Stimulated activated CD8-positive, alpha-beta memory T cell treated with anti-CD3 and anti-CD28 coated beads, Interleukin-15, amount 100 ng/mL, for 24 hours (primary cell): ENCODE measurements at places on chromosomes 3 and 15.

- no peak for DNase-seq
Observed at GRCh38 chr15:93159930-93160329, 70.9 kb upstream of the RGMA start.

- DNase-seq = no peak
Observed at GRCh38 chr3:13217736-13218540, 144.7 kb upstream of the IQSEC1 start.

GRCh38 chr3:29852767-29853166 lies 571.9 kb downstream of the RBMS3 start:
- no peak for DNase-seq

- no peak for DNase-seq
Observed at GRCh38 chr15:76285241-76285825, 25.9 kb downstream of the ETFA start.

- no peak for DNase-seq
Observed at GRCh38 chr15:56082263-56082761, 88.9 kb upstream of the NEDD4 start.

DNA sequence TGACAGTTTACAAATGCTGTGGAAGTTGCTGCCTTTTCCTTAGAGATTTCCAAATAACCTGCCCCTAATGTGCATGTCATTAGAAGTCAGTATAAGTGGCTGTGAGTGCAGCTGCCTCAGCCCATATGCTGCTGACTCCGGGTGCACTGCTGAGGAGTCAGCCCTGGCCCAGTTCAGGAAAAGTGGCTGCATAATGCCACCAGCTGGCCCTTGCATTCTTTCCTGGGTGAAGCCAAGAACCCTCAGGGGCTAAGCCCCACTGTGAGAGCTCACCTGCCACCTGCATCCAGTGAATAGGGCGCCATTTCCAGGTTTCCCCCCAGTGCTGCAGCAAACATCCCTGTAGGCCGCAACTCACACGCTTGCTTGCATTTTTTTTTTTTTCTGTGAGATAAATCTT lies 139.9 kb downstream of the TJP1 start:
- no peak for DNase-seq

DNA sequence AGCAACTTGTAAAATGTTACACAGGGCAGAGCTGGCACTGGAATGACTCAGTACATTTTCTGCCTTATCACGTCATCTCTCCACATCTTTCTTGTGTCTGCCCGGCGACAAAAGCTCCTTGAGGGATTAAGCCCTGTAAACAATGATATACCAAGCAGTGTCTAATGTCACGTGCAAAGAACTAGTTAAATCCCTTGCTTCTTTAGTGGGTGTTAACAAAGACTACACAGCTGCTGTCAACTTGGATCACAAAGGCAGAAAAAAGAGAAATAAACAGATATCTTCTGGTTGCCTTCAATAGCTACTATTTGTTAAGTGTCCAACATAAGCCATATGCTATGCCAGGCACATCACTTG lies 48.1 kb upstream of the FRMD4B start:
- no peak for DNase-seq

DNA sequence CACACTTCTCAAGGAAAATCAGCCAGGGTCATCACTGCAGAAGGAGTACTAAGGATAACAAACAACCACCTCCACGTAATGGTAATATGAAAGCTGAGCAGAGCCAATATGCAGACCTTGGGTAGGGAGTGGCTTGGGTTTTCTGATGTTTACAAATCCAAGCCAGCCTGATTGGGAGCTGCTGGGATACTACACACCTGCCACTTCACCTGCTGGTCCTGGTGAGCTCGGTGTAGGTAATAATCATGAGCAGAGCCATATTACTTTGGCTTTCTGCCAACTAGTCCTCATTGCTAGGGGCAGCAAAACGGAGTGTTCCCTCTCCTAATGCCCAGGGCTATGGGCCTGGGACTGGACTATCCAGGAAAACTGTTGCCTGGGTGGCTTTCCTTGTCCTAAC lies 433.5 kb upstream of the PPP2R3A start:
- no peak for DNase-seq

GRCh38 chr3:119530456-119530855 lies 29.0 kb downstream of the CD80 start:
- DNase-seq = no peak

GRCh38 chr3:61928039-61928438 lies 366.7 kb downstream of the PTPRG start:
- no peak for DNase-seq

- DNase-seq = no peak
Observed at GRCh38 chr3:4904811-4905695, 74.2 kb upstream of the BHLHE40 start.

GRCh38 chr3:125179884-125180240 lies 32.7 kb downstream of the SLC12A8 start:
- DNase-seq = no peak

- peak; percentile 29 for DNase-seq
Observed at GRCh38 chr15:51681303-51681963, at the start of gene SCG3. Gene SCG3, plus strand, starts transcription at chr15:51681503. Its CDS starts 253 bp downstream, at chr15:51681756.

DNA sequence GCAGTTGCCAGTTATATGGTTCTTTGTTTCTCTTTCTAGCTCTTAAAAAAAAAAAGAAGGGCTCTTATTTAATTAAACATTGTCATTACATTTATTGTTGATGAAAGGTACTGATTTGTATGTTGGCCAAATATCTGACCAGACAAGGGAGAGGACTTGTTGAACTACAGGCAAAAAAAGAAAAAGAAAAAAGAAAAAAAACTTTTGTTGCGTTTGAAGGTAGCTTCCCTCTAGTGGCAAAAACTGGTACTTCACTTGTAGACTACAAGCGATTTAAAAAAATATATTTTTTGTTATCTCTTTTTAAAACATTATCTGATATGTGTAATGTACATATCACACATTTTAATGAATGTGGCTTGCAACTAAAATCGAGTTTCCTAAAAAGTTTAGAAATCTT lies 280.6 kb downstream of the ROBO2 start:
- no peak for DNase-seq

DNA sequence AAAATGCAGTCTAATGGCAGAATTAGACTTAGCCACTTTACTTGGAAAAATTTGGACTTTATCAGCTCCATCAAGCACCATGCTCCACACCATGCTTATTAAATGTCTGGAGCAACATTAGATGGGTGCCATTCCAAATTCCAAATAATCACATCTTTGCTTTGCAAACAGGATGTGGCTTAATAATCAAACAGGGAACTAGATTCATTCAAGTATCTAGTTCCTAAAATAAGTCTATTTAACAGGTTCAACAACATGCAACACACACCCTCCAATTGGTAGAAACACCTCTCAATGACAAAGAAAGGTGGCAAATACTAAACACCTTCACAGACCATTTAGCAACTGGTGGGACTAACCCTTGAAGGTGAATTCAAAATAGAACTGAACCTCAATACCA lies 3.5 kb downstream of the HEXA start:
- DNase-seq = no peak

- no peak for DNase-seq
Observed at GRCh38 chr3:52084954-52085680, 28.7 kb upstream of the DUSP7 start.

- no peak for DNase-seq
Observed at GRCh38 chr3:156718622-156719306, 44.4 kb downstream of the TIPARP start.

GRCh38 chr15:69081310-69082004 lies 67.0 kb downstream of the NOX5 start:
- no peak for DNase-seq

DNA sequence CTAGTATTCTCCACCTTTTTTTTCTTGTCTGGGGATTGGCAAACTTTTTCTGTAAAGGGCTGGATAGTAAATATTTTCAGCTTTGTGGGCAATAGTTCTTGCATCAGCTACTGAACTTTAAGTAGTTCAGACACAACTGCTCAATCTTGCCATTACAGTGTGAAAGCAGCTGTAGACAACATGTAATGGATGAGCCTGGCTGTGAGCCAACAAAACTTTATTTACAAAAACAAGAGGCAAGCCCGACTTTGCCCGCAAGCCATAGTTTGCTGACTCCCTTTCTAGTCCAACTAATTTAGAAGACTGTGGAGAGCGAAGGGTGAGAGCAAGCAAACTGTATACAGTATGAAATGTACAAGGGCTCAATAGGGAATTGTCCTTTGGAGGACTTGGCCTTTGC lies 6.2 kb downstream of the FRMD4B start:
- DNase-seq = no peak

DNA sequence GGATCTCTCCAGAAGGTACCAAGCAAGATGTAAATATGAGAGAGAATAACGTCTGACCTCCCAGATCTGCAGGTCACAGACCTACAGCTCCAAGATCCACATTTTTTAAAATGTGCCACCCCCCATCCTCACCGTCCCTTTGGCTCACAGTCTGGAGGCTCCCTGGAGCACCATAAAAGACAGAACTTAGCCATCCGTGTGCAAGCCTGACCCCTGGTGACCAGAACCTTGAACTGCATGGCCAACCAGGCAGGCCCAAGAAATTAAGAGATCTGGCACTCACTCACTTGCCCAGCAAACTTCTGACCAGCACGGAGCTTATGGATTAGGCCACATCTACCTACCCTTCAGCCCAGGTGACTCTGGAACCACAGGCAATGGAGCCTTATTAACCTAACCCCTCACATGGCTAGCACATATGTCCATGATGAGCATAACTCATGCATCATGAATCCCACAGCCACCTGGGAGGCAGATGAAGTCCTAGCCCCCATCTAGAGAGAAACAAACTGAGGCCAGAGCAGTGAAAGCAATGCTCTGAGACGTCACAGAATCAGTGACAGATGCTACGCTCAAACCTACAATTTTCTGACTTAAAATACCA lies 275.3 kb downstream of the UACA start:
- no peak for DNase-seq

DNA sequence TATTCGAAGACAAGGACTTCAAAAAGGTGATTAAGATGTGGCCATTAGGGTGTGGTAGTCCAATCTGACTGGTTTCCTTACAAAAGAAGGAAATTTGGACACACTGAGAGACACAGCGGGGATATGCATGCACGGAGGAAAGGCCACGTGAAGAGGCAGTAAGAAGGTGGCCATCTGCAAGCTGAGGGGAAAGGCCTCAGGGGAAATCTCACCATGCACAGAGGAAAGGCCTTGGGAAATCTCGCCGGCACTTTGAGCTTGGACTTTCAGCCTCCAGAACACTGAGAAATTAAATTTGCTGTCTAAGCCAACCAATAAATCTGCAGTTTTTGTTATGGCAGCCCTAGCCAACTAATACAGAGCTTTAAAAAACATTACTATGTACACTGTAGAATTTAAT lies 78.8 kb downstream of the DLG1 start:
- no peak for DNase-seq

GRCh38 chr15:39946862-39947261 lies 12.9 kb downstream of the EIF2AK4 start:
- DNase-seq = no peak

DNA sequence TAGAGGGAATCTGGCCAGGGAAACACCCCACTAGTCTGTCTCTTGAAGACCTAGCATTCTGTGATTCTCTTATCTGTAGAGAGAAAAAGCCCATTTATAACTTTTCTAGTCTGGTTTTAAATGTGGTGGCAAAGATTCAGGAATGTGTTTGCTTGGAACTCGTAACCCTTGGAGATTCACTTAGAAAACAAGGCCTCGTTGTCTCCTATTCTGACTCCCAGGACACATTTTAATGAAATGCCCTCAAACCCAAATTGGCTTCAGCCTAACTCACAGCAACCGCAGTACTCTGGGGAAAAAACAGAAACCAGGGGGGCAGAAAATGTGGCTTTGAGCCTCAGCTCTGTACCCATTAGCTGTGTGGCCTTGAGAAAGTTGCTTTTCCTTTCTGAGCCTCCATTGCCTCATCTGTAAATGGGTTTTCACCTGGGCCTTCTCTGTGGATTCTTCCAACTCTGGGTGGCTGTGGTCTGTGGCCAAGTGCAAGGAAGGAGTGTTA lies 36.5 kb downstream of the RPLP1 start:
- no peak for DNase-seq

GRCh38 chr3:53101956-53102355 lies 28.3 kb downstream of the RFT1 start:
- no peak for DNase-seq

DNA sequence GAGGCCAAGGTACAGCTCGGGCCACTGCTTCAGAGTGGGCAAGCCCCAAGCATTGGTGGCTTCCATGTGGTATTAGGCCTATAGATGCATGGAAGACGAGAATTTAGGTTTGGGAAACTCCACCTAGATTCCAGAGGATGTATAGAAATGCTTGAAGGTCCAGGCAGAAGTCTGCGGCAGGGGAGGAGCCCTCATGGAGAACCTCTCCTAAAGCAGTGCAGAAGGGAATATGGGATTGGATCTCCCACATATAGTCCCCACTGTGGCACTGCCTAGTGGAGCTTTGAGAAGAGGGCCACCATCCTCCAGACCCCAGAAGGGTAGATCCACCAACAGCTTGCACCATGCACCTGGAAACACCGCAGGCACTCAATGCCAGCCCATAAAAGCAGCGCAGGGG lies 48.1 kb upstream of the XXYLT1 start:
- no peak for DNase-seq

- DNase-seq = no peak
Observed at GRCh38 chr3:15330031-15330596, 2.3 kb downstream of the SH3BP5 start.

DNA sequence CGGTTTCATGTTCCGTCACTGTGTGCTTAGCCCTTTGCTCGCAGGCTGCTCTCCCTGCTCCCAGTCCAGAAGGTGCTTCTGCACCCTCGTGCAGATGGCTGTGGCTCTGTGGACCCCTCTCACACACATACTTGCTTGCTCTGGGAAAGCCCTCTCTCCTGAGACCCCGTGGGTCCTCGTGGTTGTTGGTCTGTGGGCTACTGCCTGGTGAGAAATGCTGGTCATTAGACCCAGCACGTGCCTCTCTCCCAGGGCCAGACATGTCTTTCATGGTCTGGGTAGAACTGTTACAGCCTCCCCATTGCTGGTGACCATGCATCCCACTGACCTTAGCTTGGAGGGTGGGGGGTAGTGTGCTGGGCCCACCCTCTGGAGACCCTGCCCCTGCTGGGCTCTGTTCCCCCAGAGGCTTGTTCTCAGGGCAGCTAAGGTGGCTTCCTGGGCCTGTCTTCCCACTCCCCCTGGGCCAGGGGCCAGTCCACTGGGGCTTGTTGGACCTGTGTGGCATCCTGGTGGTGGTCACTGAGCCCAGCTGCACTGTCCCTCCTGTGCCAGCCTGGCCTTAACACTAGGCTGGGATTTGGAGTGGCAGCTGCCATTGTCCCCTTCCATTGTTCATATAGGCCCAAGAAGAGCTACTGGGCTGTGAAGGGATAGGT lies 10.6 kb downstream of the C15orf39 start:
- DNase-seq = no peak

- no peak for DNase-seq
Observed at GRCh38 chr15:39181940-39182339, 398.9 kb upstream of the THBS1 start.

- no peak for DNase-seq
Observed at GRCh38 chr3:121894301-121894990, at the start of gene SLC15A2. Gene SLC15A2, plus strand, starts transcription at chr3:121894401. Its CDS starts 76 bp downstream, at chr3:121894477.

DNA sequence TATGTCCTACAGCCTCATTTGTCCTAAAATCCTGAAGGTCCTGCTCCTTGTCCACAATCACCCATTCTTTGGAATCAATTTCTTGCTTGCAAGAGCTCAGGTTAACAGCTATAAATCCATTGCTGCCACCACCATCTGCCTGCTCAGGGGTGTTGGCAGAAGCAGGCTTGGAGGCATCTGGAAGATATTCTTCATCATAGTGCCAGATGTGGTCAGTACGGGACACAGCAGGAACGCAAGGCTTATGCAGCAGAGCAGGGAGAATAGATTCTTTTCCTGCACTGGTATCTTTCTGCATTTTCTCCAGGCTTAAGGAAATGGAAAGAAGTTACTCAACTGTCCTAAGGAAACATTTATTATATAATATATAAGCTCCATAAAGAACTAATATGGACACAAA lies 38.5 kb upstream of the CDAN1 start:
- DNase-seq = no peak

- no peak for DNase-seq
Observed at GRCh38 chr3:115165266-115165665, 18.2 kb upstream of the ZBTB20 start.
